Activated T-cell treated with anti-CD3 and anti-CD28 coated beads, Interleukin-2, amount 50 U/mL, for 72 hours (primary cell): ENCODE measurements at places on chromosomes 5 and 9. TPM values are rescaled to one million over a fixed set of nuclear protein-coding genes. Genes with fewer than 3 reads are reported as not detected.

The TEX53 gene
- not detected for total RNA-seq

- DNase-seq = no peak
These were observed 158.5 kb upstream of the NFIL3 start for GRCh38 chr9:91582181-91582580.

DNA sequence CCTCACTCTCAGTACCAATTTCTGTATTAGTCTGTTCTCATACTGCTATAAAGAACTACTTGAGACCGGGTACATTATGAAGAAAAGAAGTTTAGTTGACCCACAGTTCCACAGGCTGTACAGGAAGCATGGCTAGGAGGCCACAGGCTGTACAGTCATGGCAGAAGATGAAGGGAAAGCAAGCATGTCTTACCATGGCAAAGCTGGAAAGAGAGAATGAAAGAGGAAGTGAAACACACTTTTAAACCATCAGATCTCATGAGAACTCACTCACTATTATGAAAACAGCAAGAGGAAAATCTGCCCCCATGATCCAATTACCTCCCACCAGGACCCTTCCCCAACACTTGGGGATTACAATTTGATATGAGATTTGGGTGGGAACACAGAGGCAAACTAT is 698.8 kb downstream of the CDH9 start:
- DNase-seq = no peak

- no peak for DNase-seq
These were observed 69.0 kb upstream of the DAPK1 start for GRCh38 chr9:87428659-87429058.

DNA sequence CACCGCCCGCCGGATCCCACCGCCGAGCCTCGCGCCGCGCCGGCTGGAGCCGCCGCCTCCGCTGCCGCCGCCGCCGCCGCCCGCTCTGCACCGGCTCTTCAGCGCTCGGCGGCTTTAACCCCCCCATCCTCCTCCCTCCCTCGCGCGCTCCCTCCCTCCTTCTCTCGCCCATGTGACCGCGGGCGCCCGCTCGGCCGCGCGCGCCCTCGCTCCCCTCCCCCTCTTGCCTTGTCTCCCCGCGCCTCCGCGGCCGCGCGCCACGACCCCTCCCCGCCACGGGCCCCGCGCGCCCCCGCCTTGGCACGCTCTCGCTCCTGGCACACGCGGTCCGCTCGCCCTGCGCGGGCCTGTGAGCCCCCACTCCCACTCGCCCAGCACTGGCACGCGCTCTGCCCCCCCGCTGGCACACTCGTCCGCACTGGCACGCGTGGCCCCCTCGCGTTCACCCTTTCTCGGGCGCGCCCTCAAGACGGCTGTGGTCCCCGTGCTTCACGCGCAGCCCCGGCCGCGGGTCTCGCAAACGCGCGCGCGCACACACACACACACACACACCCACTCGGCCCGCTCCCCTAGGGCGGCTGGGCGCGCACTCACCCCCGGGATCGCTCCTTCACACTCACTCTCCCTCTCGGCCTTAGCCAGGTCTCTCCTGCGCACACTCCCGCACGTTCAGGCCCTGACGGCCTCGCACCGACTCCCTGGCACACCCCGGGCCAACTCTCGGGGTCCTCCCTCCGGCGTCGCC is at the start of gene CNTFR:
Gene CNTFR, minus strand, starts transcription at position 89 of the 745 bp plus-strand sequence. CDS start 20,743 bp downstream, outside the sequence.
- DNase-seq = no peak

The BHMT2 gene
- not detected for total RNA-seq
